Globus pallidus (tissue), 1 donor: ENCODE measurements at places on chromosomes 3 and 15.

DNA sequence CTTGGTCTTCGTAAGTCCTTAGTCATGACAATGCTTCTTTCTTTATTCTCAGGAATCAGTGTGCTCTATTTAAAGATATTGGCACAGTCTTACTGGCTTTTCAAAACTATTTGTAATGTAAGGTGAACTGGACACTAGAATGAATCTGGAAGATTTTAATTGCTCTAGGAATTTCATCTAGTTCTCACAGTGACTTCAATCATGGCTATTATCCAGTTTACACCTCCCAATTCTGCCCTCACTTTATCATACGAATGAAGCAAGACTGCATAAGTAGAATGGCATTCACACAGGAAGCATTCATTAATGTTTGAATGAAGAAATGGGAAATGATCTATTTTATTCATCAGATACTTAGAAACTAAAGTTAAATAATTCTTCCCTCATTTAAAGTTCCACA, 26.7 kb upstream of the DRD3 start:
- DNase-seq, result no peak

DNA sequence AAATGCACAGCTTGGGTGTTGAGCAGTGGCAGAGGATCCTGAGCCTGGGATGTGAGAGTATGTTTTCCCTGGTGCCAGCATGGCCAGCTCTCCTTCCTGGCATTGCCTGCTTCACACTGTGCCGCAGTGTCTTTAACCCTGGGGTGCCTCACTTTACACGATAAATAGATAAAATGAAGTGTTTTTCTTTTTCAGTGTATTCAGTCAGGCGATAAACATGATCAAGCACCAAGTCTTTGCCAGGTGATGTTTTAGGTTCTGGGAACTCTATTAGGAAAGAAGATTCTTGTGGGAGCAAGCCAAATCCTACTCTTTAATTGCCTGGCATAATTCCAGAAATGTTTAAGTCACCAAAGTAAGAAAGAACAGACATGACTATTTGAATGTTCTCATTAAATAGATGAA, 14.0 kb downstream of the ABHD6 start:
- DNase-seq, result no peak

DNA sequence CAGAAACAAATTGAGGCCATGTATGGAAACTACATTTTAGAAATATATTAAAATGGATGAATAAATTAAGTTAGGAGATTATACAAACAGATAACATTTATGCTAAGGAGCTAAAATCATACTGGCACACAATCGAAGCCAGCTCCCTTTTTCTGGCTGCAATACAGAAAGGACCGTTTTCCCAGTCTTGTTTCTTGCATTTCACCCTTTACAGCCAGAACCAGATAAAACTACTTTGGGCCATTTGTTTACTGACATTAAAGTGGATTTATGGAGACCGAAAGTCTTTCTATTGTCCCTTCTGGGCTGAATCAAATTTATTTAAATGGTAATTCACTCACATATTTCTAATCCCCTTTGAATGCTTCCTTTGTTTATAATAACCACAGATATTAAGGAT, 50.1 kb upstream of the CNTN3 start:
- DNase-seq, result no peak

DNA sequence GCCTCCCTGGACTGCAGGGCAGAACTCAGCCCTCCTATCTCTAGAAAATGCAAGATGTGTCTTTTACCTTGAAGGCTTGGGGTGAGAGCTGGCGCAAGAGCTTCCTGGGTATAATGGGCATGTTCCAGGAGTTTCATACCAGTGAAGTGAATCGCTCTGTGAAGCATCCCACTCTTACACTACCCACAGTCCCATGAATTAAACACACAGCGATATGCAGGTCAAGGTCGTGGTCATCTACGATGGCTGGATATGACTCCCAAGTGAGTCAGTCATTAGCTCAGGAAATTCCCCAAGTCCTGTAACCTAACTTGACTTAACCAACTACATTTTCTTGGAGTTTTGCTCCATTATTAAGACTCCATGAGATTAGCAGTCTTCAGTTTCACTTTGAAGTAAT, 439.7 kb downstream of the NTRK3 start:
- DNase-seq, result no peak
